IgD-negative memory B cell (primary cell): ENCODE measurements at places on chromosomes 2 and 18. TPM values are rescaled to one million over a fixed set of nuclear protein-coding genes. Genes with fewer than 3 reads are reported as not detected.

Gene DIPK1C
- not detected for polyA plus RNA-seq

Gene PDK1
- polyA plus RNA-seq, result 17.9 TPM

Gene MOGAT1
- polyA plus RNA-seq, result not detected

Gene CNDP1
- not detected for polyA plus RNA-seq

Gene SLC23A3
- 0.63 TPM for polyA plus RNA-seq

Gene ACTR1B
- polyA plus RNA-seq, result 11.3 TPM

Gene IDH1
- polyA plus RNA-seq, result 9.9 TPM

Gene ZNF396
- polyA plus RNA-seq, result 1.5 TPM

Gene CPO
- polyA plus RNA-seq, result not detected

Gene CASP10
- 14.9 TPM for polyA plus RNA-seq

Gene GALNT14
- polyA plus RNA-seq, result 0.68 TPM
